NCI-H1694 treated with DMSO at 0.1 percent for 48 hours (cell line): ENCODE measurements at places on chromosomes 5 and 9.

DNA sequence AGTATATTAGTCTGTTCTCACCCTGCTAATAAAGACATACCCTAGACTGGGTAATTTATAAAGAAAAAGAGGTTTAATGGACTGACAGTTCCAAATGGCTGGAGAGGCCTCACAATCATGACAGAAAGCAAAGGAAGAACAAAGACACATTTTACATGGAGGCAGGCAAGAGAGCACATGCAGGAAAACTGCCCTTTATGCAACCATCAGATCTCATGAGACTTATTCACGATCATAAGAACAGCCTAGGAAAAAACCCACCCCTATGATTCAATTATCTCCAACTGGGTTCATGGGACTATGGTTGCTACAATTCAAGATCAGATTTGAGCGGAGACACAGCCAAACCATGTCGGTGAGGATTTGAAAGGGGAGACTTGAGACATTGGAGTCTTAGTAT lies 252.8 kb upstream of the PPP1R2B start:
- DNase-seq, result no peak

DNA sequence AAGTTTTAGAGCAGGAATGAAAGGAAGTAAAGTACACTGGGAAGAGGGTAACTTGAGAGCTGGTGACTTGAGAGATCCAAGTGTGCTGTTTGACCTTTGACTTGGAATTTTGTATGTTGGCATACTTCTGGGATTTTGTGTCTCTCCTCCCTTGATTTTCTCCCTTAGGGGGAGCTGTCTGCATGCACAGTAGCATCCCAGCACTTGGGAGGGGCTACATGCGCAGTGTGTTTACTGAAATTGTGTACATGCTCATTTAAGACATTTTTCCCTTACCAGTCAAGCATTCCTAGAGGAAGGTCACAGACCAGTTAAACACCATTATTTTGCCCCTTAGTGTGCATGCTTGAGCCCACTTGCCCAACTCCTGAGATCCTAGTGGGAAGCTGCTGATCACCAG lies 120.1 kb downstream of the ZNF622 start:
- DNase-seq, result no peak

DNA sequence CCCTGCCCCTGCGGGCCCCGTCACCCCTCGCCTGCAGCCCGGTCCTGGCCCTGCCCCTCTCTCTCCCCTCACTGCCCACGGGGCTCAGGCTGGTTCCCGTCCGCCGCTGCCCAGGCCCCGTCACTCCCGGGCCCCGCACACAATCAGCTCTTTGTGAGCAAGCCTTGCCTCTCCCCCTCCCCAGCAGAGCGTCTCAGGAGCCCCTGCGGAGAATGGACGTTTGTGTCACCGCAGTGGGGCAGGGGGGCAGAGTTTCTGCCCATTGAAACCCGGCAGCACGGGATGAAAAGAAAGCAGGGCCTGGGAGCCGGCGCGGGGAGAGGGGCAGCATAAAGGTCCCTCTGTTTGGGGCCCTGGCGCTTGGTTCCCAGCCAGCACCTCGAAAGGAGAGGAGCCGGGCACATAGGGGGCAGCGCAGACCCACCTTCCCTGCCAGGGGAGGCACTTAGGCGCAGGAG lies 13.5 kb upstream of the NUP214 start:
- DNase-seq, result no peak

DNA sequence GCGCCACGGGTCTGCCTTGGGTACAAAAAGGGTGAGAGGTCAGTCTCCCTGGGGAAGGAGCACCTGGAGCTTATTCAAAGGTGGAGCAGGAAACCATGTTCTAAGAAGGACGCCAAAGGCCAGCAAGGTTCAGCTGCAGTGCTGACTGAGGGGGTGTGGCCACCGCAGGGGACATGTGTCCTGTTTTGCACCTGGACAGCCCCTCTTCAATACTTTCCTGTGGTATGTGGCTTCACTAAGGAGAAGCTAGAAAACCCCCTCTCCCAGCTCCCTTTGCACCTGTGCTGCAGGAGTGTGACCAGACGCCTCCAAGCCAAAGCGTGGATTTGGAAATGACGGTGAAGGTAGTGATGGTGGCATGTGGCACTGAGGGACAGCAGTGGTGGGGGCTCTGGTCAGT lies 23.6 kb downstream of the TRIM14 start:
- no peak for DNase-seq

DNA sequence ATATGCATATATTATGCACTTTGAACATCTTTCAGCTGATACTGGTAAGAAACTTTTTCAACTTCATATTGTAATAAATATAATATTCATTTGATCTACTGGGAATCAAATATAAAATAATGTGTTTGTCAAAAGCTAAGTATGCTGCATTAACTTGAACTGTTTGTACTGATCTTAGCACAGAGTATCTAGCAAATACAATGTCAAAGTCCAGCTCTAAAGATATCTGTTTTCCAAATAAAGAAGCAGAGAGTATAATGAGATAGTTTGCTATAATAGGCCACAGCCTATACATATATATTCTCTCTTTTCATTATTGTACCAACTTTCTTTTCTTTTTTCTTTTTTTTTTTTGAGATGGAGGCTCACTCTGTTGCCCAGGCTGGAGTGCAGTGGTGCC lies 417.0 kb downstream of the TMEM161B start:
- DNase-seq, result no peak

- DNase-seq, result peak; percentile 69
Measured at GRCh38 chr5:154494036-154494435, 16.0 kb upstream of the HAND1 start.

DNA sequence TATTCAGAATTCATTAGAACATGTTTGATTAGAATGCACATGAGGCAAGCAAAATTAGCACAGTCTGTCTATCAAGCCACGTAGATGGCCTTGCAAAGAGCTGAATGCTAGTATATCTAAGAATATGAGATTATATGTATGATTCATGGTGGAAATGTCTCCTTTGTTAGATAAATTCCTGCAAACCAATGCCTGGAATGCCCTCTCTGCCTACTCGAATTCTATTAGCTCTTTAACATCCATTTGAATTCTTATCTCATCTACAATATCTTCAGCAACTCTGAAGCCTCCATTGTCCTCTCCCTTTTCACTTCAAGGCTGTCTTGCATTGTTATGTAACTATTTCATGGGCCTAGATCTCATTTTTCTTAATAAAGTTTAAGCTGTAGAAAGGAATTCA lies 205.5 kb downstream of the TMC1 start:
- DNase-seq, result no peak

DNA sequence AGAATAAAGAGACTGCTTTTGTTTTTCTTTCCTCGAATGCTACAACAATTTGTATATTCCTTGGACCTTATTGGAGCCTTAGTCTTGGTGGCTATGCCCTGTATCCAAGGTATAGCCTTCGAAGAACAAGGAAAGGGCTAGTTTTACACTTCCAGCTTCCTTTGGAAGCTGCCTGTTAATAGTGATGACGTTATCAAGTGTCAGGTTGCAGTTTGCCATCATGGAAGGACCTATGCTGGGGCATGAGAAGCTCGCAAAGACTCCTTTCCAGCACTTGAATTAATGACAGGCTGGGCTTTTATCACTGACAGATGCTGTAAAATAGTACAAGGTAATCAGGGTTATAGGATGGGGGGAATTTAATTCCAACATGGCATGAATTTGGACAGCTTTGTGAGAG lies 157.9 kb downstream of the KDM4C start:
- no peak for DNase-seq

DNA sequence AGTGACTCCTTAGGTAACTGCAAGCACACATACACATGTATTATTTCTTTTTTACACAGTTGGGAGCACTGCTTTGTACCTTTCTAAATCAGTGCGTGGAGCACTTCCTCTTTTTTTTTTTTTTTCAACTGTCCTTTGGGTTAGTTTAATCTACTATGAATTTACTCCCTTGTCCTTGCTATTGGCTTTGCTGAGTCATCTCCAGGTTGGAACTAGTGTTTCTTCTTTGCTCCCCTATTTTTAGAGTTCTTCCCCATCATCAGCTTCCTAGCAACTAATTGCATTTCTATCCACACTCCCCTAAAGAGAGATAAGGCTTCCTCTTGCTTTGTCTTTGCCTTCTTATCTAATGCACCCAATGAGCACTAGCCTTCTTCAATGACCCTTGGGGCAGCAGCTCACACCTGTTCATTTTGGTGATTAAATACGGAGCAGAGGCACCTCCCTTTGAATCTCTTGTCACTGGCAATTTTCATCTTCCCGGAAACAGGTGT lies 24.3 kb downstream of the S100Z start:
- no peak for DNase-seq

GRCh38 chr5:24566933-24567332 lies 77.8 kb downstream of the CDH10 start:
- DNase-seq, result no peak

DNA sequence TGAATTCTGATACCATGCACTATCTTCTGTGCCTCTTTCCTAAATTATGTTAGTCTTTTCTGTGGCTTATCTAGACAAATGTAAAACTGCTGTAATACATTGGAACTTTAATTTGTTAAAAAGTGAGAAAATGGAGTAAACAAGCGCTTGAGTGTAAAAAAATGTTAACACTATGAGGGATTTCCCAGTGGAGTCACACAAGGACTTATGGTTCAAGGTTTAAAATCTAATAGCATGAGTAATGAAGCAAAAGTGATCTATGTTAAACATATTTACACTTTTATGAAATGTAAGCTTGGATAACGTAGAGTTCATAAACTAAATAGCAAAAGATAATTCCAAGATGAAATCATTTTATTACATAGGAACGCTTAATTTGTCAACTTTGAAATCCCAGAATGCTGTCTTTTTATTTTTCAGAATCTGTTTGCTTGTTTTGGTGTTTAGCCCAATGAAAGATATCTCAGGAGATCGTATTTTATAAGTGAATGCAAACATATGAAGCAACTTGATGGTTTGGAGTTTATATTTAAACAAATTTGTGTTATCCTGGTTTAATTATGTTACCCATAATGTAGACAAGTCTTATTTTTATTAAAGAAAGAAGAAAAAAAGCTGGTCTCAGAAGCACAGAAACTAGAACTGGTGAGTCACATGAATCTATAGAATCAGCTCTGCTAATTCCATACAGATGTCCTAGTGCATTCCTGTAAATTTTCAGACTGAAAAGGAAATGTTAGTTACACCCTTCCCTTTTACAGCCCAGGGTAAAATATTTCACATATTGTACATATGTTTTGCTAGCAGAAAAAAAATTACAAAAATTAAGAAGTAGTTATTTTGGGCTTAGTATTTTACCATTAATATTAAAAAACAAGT lies 34.2 kb upstream of the FBN2 start:
- DNase-seq, result no peak

- DNase-seq, result no peak
Measured at GRCh38 chr5:2992806-2993205, 241.3 kb upstream of the IRX2 start.

- DNase-seq, result no peak
Measured at GRCh38 chr9:136671646-136672430, 9.1 kb downstream of the EGFL7 start.

- no peak for DNase-seq
Measured at GRCh38 chr5:38347040-38347763, 88.8 kb downstream of the EGFLAM start.

- DNase-seq, result peak; percentile 10
Measured at GRCh38 chr9:4680173-4680525, 780 bp downstream of the CDC37L1 start.

DNA sequence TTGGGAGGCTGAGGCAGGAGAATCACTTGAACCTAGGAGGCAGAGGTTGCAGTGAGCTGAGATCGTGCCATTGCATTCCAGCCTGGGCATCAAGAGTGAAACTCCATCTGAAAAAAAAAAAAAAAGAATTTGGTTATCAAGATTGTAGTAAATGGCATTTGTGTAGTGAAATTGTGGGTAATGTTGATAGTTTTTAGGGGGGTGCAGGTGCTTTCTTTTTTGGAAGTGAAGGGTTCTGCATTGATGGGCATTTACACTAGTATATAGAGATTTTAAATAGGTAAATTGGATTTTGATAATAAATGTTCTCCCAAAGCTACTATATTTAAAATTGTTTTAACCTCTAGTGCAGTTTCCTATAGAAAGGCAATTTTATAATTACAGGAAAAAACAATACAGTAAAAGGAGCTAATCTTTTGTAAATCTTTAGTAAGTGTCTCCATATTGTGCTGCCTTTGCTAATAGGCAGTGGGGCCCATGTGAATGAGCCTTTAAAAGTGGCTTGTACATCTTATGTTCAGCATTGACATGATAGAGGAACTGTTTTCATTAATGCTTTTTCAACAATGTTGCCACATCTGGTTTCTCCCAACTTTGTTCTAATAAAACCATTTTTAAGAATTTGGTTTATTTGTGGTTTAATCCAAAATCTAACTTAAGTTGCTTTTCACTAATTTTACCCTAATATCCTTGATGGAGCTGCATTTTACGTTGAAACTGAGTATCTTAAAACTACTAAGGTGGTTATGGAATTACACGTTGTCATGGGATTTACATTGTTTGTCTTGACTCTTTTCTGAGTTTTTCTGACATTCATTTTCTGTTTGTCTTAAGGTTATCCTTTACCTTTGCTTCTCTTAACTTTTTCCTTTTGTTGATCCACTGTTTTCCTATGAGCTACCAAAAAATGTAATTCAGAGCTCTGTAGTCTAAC lies 11.1 kb downstream of the MATR3 start:
- DNase-seq, result no peak

DNA sequence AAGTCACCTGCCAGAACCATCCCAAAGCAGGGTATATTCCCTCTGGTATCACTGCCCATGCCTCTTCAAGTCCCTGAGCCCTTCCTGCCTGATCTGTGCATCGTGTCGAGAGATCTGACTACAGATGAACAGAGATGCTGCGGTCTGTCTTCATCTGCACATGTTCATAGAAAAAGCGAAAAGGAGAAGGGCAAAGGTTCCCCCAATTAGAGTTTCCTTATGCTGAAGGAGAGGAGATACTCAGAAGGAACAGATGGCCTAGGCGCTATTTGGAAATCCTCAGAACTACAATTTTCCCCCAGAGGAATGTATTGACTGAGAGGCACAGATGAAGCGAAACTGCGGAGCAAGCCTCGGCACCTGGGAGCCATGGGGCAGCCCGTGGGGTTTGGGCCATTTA lies 170.9 kb downstream of the SEC61B start:
- DNase-seq, result no peak

DNA sequence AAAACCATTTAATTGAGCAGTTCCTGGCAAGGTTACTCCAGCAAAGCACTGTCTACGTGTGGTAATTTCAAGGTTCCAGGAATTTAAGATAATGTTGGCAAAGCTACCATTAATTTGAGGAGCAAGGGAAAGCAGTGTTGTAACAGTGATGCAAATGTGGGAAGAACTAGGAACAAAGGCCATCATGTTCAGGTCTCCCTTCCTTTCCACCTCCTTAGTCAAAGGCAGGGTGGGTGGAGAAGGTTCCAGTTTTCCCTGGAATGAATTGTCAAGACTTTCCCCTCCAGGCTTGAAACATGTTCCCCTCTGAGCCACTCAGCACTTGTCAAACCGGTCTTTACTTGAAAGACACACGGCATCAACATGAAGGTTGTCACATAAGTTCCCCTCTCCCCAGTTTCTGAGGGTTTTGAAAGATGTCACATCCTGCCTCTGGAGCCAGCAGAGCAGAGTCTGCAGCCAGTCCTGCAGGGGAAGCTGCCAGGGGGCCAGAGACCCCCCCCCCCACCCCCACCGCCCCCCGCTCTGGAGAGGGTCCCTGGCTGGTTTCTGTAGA lies 226.0 kb downstream of the GAS1 start:
- no peak for DNase-seq

- no peak for DNase-seq
Measured at GRCh38 chr9:24552526-24553182, 7.0 kb upstream of the IZUMO3 start.
